Stimulated activated memory B cell treated with anti-CD40 and anti-IgM and Interleukin-4, amounts not matched to agents 10 μg/mL and 1 μg/mL and 100 μg/mL, for 72 hours (primary cell): ENCODE measurements at places on chromosomes 6 and 20.
A peak's percentile ranks its signal among the peaks of the same experiment; 100 is the strongest.

- no peak for ATAC-seq
These were observed 7.8 kb downstream of the PAK5 start for GRCh38 chr20:9831032-9831431.

GRCh38 chr6:20021795-20022194, 184.6 kb downstream of the ID4 start:
- no peak for ATAC-seq

DNA sequence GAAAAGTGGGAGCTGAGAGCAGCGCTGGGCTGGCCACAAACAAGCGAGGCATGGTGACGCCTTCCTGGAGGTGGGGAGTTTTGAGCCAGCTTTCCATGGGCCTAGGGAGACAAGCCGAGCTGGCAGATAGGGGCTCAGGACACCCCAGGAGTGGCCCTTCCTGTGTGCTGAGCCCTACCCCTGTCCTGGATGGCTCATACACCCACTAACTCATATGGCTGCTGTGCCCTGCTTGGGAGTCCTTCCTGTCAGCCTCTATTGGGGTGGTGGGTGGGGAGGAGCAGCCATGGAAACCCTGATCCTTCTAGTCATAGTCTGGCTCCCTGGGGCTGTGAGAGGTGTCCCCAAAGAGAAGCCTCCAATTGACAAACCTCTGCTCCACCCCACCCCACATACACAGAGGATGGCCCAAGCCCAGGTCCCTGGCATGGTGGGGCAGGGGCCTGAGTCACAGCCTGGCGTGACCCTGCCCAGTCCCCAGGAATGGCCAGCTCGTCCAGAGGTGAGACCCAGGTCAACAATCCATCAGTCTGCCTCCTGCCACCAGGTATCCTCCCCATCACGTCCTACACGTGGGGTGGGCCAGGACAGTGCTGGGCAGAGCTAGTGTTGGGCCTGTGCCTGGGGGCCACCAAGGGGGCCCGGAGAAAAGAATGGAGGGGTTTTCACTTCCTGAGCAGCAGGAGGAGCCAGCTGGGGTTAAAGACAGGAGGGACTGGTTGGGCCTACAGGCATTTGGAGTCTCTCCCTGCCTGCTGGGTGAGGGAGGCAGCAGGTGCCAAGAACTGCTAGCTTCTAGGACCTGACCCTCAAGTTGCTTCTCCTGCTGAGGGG, 52.2 kb downstream of the MRPL14 start:
- ATAC-seq, result no peak

DNA sequence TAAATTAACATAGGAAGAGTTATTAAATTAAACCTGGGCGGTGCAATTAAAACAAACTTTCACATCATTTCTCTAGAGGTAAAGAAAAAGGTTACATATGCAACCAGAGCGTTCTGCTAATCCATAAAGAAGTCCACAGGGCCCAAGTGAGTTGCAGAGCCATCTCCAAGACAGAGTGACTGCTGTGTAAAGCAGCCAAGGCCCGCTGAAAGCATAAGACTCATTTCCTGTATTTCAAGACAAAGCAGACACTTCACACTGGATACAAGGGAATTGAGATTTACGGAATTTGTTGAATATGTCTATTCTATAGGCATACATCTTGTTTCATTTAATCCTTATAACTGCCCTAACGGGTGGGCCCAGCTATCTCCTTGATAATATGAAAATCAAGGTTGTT, 422.8 kb downstream of the CBLN4 start:
- ATAC-seq, result no peak

DNA sequence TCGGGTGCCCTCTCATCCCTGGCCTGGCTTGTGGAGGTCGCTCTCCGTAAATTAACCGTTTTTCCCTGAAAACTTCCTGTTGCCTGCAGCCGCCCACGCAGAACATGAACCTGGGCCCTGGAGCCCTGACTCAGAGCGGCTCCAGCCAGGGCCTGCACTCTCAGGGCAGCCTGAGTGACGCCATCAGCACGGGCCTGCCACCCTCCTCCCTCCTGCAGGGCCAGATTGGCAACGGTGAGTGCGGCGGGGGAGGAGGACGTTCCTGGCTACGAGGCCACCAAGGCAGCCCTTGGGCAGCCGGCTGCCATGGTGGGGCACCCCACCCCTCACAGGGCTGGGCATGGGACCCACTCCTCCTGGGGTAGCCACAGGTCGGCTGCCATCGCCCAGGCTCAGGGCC, 17.8 kb downstream of the SS18L1 start:
- no peak for ATAC-seq

- no peak for ATAC-seq
These were observed 31.8 kb downstream of the PXDC1 start for GRCh38 chr6:3719462-3720308.

- ATAC-seq, result peak; percentile 43
These were observed 76.5 kb downstream of the GJA10 start for GRCh38 chr6:89970609-89971337.

GRCh38 chr20:58651559-58651945, 469 bp downstream of the STX16 start:
- no peak for ATAC-seq

GRCh38 chr6:67629258-67629657, 1005.8 kb upstream of the ADGRB3 start:
- ATAC-seq, result no peak

DNA sequence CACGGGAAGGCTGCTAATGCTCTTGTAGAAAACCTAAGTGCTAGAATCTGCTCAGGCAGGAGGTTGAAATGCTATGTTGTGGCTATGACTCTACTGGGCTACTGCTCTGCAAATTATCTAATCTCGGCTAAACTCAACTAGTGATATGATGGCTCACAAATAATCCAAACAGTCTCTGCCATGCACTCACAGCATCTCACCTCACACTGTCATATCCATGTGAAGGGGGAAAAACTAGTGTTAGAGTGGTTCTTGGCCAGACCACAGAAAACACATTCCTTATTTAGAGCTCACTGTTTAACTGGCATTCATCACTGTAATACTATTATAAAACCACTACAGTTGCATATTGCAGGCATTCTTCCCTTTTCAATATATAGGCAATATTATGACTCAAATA, 81.8 kb upstream of the DST start:
- no peak for ATAC-seq

- ATAC-seq, result no peak
These were observed 105.9 kb downstream of the TRERF1 start for GRCh38 chr6:42345696-42346416.

- peak; percentile 76 for ATAC-seq
These were observed 28.6 kb upstream of the NOTCH4 start for GRCh38 chr6:32252331-32253009.

DNA sequence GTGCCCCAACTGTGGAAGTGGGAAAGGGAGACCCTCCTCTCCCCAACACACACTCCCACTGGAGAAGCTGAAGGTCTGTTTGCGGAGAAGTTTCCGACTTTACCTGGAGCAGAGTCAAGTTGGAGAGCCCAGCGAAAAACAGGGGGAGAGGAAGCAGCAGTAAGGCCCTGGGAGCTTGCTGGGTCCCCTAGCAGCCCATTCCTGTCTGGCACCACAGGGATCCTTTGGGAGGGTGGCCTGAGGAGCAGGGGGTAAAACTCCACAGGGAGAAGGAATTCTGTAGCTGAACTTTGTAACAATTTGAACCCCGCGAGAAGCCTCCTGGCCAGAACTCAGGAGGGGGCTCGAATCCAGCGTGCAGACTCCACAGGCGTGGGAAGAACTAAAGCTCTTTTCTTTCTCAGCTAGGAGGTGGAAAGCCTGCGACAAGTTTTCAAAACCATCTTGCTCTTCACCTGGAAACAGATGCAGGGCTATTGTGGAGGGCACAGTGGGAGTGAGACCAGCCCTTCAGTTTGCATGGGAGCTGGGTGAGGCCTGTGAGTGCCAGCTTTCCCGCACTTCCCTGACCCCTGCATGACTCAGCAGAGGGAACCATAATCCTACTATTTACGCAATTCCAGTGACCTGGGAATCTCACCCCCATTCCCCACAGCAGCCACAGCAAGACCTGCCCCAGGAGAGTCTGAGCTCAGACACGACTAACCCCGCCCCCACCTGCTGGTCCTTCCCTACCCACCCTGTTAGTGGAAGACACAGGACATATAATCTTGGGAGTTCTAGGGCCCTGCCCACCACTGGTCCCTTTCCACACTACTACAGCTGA, 25.8 kb downstream of the SERPINB9 start:
- no peak for ATAC-seq

DNA sequence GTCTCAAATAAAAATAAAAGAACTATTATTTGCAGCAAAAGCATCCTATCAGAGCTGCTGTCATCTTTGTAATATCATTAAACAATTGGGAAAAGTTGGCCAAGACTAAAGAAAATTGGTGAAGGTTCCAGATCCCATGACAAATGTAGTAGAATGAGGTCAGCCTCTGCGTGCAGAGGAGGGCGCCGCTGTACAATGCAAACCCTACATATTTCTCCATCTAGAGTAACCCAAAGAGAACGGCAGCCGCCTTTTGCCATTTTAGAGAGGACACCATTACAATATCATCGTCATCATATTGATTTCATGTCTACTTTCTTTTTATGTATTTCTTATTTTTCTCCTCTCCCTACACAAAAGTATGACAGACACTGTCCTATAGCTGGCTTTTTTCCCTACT, 59.5 kb downstream of the ZMYND8 start:
- ATAC-seq, result no peak

GRCh38 chr6:163170294-163170883, 244.1 kb upstream of the QKI start:
- ATAC-seq, result no peak

- no peak for ATAC-seq
These were observed 418.5 kb downstream of the LMBRD1 start for GRCh38 chr6:69378326-69378725.

DNA sequence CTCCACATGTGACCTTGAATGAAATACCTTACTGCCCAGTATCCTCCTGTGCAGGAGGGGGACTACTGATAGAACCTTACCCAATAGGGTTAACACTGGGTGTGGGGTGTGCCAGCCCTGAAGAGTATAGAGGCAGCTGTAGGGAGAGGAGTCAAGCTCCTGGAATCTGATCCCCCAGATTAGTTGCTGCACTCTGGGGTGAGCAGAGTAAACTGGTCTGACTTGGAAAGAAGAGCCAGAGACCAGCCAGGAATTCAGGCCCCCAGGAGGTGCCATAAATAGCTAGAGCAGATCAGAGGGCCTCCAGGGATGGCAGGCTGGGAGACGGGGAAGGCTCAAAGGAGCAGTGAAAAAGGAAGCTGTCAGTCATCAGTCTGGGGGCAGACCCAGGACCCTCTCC, 3.5 kb upstream of the APOBEC2 start:
- ATAC-seq, result no peak

- no peak for ATAC-seq
These were observed 88.6 kb upstream of the ARID1B start for GRCh38 chr6:156688620-156688971.

DNA sequence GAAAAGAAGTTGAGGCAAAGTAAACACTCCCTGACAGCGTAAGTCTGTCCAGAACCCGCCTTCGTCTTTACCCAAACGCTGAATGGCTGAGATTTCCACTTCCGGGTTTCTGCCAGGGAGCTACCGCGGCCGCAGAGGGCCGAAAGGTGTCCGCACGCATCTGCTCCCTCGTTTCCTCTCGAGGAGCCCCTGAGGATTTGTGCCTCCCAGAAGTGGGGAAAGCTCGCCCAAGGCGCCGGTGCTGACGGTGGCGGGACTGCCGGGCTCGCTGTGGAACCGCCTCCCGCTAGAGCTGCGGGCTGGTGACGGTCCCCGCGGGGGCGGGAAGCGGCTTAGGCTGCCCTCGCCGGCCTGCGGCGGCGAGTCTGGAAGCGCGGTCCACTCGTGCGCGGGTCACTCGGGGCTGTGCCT, 1760.2 kb upstream of the DEFB115 start:
- peak; percentile 54 for ATAC-seq

- ATAC-seq, result no peak
These were observed 32.6 kb upstream of the MPC1 start for GRCh38 chr6:166415306-166415705.

- ATAC-seq, result no peak
These were observed 19.5 kb downstream of the NCOA3 start for GRCh38 chr20:47521059-47521808.

DNA sequence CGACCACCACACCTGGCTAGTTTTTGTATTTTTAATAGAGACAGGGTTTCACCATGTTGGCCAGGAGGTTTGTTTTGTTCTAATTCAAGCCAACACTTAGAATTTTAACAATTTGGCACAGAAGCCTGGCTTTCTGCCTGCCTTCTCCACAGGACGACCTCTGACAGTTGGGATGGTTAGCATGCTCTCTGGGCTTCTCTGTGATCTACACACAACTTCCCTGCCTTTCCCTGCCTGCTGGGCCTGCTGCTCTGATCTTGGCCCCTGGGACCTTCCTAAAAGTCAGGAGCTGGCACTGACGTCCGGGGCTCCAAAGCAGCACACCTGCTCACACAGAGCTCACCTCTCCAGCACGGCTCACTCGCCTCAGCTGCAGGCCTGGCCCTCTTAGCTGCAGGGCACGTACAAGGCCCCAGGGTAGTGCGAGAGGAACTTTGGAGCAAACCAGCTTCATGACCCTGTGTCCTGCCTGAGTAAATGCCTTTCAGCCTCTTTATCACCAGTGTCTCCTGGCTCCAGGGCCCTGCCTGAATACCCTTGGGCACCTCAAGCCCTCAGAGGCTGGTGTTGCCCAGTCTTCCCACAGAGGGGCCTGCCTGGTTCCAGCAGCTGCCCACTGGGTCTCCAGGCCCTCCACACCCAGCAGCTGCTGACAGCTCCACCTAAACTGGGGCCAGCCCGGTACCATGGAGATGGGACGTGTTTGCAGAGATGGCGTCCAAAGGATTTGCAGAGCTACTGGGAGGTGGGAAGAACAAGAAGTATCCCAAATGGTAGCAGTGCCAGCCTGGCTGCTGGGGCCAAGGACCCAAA, 96.0 kb downstream of the PSMB1 start:
- ATAC-seq, result no peak
